ENCODE measurements at places on chromosomes 2 and 18. TPM values are rescaled to one million over a fixed set of nuclear protein-coding genes. Genes with fewer than 3 reads are reported as not detected.

DNA sequence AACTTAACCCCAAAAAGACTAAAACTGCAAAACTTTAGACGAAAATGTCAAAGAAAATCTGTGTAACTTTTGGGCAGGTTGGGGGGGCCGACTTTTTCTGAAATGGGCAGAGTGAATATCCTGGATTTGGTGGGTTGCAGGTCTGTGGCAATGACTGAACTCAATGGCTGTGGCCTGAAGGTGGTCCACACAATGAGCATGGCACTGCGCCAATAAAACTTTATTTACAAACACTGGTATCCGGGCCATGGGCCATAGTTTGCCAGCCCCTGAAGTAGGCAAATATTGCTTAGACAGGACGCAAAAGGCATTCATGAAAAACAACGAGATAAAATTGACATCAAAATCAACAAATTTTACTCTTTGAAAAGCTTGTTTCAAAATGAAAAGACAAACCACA, 66.2 kb downstream of the RTP5 start:
- no peak overlapping the region for H3K4me3 ChIP-seq
- no peak overlapping the region for H3K27ac ChIP-seq
- peaks cover 16% of the 10 kb centered on the region for H3K4me1 ChIP-seq
- no peak for DNase-seq
- H3K36me3 ChIP-seq = peaks cover 8% of the 10 kb centered on the region
- H3K27me3 ChIP-seq = no peaks in the 10 kb centered on the region

DNA sequence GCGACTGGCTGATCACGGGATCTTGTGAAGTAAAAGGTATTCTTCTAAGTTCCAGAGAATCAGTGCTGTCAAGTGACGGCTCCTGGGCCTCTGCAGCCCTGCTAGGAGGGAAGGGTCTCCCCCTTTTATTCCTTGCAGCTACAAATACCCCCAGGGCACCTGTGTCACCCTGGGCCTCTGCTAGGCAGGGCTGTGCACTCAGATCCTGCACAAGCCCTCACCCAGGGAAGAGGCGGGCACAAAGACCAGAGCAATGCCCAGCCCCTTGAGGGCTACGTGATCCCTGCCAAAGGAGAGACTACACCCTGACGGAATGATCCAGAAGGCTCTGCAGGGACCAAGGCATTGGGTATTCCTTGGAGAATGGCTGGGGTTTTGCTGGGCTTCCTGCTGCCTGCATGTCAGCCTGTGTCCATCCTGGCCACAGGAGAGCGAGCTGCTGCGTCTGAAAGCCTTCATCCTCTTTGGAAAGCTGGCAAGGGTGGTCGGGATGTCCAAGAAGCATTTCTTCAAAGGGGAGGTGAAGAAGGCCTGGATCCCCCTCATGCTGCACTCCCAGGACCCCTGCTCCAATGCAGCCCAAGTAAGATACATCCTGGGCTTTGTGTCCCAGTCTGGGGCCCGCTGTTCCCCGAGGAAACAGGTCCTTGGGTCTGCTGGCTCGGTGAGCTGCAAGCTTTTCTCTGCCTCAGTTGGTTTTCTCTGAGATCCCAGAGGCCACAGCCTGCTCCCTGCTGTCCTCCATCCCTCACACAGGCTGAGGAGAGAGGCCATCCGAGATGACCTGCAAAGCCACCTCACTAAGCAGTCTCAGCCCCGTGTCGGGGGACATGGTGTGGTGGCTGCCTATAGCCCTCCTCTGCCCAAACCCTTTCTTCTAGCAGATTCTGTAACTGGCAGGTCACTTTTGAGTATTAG, 24.9 kb downstream of the HJURP start:
- H3K4me3 ChIP-seq = no peak overlapping the region
- no peak for DNase-seq
- H3K27me3 ChIP-seq = no peaks in the 10 kb centered on the region
- H3K4me1 ChIP-seq = no peaks in the 10 kb centered on the region

Gene SIGLEC15
- not detected for total RNA-seq

Gene SH2D6
- 0.88 TPM for total RNA-seq

GRCh38 chr2:176001281-176001915, 669 bp downstream of the LNPK start:
- H3K27me3 ChIP-seq = no peaks in the 10 kb centered on the region
- H3K4me3 ChIP-seq = peak overlapping the region; percentile 88
- peaks cover 17% of the 10 kb centered on the region for H3K4me1 ChIP-seq
- H3K27ac ChIP-seq = peak overlapping the region; percentile 42

Gene TMEM247
- not detected for total RNA-seq

Gene ZAP70
- total RNA-seq = 167 TPM

Gene DUSP19
- total RNA-seq = 6.0 TPM

- H3K27me3 ChIP-seq = peaks cover 47% of the 10 kb centered on the region
- H3K36me3 ChIP-seq = no peaks in the 10 kb centered on the region
- peak within 1 kb of the TSS; percentile 80 for H3K4me3 ChIP-seq
- peak; percentile 84 for DNase-seq
- H3K4me1 ChIP-seq = peaks cover 15% of the 10 kb centered on the region
These were observed at the start of gene EPAS1 for GRCh38 chr2:46296840-46297545. EPAS1 (plus strand) TSS chr2:46297407; CDS start chr2:46297912, 505 bp downstream.

- no peaks in the 10 kb centered on the region for H3K27me3 ChIP-seq
- no peak overlapping the region for H3K27ac ChIP-seq
- DNase-seq = no peak
- no peak overlapping the region for H3K4me3 ChIP-seq
These were observed 189.9 kb upstream of the NDUFV2 start for GRCh38 chr18:8912348-8913326.

- peaks cover 2% of the 10 kb centered on the region for H3K4me1 ChIP-seq
- no peak for DNase-seq
- H3K27ac ChIP-seq = no peak overlapping the region
- no peak overlapping the region for H3K4me3 ChIP-seq
These were observed 25.2 kb downstream of the CASP8 start for GRCh38 chr2:201285499-201285898.

DNA sequence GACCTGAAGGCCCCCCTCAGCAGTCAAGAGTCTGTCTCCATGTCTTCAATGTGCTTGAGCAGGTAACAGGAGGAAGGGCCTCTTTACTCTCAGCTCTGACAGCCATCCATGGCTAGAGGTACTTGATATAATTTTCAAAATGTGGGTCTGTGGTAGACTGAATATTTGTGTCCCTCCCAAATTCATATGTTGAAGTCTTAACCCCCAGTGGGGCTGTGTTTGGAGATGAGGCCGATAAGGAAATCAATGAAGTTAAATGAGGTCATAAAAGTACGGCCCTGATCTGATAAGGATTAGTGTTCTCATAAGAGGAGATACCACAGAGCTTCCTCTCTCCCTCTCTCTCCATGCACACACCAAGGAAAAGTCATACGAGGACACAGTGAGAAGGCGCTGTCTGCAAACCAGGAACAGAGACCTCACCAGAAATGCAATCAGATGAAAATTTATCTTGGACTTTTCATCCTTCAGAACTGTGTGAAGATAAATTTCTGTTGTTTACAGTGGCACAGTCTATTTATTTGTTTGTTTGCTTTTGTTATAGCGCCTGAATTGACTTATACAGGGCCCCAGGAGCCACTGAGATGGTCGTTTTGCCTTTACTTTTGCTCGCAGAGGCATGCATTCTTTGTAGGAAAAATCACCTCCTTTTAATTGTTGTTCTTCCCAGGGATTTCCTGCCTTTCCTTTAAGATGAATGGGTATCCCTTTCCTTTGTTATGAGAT, 274.8 kb upstream of the TRIB2 start:
- no peak for DNase-seq
- H3K36me3 ChIP-seq = no peaks in the 10 kb centered on the region
- H3K27me3 ChIP-seq = no peaks in the 10 kb centered on the region
- peaks cover 21% of the 10 kb centered on the region for H3K4me1 ChIP-seq
- H3K27ac ChIP-seq = no peak overlapping the region

- H3K36me3 ChIP-seq = no peaks in the 10 kb centered on the region
- no peak overlapping the region for H3K27ac ChIP-seq
- no peaks in the 10 kb centered on the region for H3K27me3 ChIP-seq
- no peak for DNase-seq
- H3K4me1 ChIP-seq = peaks cover 9% of the 10 kb centered on the region
These were observed 308.0 kb upstream of the STON1 start for GRCh38 chr2:48221846-48222516.

DNA sequence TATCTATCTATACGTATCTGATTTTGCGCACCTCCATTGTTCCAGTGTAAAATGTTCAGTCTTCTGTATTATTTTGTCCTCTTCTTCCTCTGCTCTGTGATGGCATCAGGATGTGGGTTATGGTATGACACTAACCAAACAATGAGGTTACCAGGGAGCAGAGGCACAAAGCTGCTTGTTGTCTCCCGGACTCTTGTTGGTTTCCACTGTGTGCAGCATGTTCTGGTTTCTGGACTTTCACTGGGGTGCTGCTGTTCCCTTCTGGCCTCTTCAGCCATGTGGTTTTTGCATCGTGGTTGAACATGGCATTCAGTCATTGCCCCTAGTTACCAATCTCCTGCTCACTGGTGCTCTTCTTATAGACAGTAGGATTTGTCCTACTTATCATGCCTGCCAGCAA, 665.9 kb downstream of the CBLN2 start:
- H3K36me3 ChIP-seq = no peaks in the 10 kb centered on the region
- H3K4me3 ChIP-seq = no peak overlapping the region
- no peaks in the 10 kb centered on the region for H3K4me1 ChIP-seq
- no peak overlapping the region for H3K27ac ChIP-seq
- no peak for DNase-seq
- no peaks in the 10 kb centered on the region for H3K27me3 ChIP-seq

GRCh38 chr2:107621186-107622165, 205.2 kb upstream of the RGPD4 start:
- no peak overlapping the region for H3K27ac ChIP-seq
- no peaks in the 10 kb centered on the region for H3K4me1 ChIP-seq
- no peaks in the 10 kb centered on the region for H3K27me3 ChIP-seq
- no peaks in the 10 kb centered on the region for H3K36me3 ChIP-seq

DNA sequence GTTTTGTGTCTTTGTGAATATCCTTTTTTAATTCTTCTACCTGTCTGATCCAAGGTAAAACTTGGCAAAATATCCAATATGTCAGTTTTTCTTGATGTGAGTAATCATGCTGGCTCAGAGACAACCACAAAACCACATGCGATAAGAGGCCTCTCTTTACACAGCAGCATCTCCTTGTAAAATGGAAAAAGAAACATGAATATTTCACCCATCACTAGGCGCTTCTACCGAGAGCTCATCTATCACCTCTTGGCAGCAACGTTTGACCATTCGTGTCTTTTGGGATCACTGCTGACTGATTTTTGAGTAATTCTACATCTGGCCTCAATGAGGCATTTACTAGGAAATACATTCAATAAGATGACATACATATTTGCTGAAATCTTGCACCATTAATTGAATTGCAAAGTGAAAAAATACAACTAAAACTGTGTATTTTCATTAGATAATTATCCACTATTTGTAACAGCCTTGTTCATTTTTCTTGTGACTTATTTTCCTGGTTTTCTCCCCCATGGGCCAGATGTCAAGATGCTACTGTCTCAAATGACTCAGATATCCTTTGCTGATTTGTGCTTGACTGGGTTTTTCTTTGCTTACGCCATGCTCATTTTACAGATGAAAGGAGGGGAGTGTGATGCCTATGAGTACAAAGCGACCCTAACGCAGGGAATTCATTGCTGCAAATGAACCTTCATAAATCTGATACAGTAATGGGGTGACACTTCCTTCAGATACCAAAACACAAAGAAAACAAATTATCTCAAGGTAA, 467.5 kb downstream of the FBXO15 start:
- no peak overlapping the region for H3K27ac ChIP-seq
- no peak for DNase-seq
- no peaks in the 10 kb centered on the region for H3K4me1 ChIP-seq
- no peak overlapping the region for H3K4me3 ChIP-seq

DNA sequence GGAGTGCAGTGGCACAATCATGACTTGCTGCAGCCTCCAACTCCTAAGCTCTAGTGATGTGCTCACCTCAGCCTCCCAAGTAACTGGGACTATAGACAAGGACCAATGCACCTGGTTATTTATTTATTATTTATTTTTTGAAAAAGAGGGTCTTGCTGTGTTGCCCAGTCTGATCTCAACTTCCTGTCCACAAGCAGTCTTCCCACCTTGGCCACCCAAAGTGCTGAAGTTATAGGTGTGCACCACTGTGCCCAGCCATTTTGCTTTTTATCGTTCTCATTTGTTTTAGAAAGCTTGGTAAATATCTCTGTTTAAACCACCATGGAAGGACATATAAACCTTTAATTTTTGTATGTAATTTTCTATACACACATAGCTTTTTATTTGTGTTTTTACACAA, 74.2 kb downstream of the SMCHD1 start:
- no peak overlapping the region for H3K27ac ChIP-seq
- no peak for DNase-seq
- peaks cover 50% of the 10 kb centered on the region for H3K36me3 ChIP-seq
- no peak overlapping the region for H3K4me3 ChIP-seq
- peaks cover 14% of the 10 kb centered on the region for H3K4me1 ChIP-seq
- H3K27me3 ChIP-seq = no peaks in the 10 kb centered on the region

- no peaks in the 10 kb centered on the region for H3K27me3 ChIP-seq
- DNase-seq = no peak
- H3K4me1 ChIP-seq = no peaks in the 10 kb centered on the region
These were observed 976.8 kb upstream of the CRIM1 start for GRCh38 chr2:35378791-35379190.

DNA sequence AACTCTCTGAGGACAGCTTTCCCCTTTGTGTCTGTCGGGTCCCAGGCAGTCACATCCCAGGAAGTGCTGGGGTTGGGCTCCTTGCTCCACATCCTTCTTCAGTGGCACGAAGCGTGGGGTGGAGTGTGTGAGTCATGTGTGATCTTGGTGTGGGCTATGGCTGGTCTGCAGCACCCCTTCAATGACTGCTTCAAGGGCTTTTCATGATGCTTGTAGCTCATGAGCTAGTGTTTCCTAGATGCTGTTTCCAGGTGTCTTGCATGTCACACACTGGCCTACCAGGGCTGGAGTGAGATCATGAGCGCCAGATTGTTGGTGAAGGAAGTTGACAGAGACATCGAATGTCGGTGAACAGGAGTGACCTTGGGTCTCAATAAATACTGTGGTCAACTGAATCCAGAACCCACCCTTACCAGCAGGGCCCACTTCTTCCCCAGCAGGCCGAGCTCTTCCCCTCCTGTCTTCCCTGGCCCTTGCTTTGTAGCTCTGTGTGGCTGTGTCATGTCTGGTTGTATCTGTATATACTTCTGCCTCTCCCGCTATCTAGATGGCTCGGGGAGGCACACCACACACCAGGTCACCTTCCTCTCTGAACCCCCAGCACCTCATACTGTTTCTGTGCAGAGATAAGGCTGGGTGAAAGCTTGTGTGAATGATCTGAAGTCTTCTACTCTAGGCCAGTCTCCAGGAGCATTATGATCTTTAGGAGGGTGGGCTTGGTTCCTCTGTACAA, 3.8 kb downstream of the C2orf92 start:
- H3K27me3 ChIP-seq = no peaks in the 10 kb centered on the region
- peak overlapping the region; percentile 89 for H3K27ac ChIP-seq
- no peak overlapping the region for H3K4me3 ChIP-seq
- H3K4me1 ChIP-seq = peaks cover 31% of the 10 kb centered on the region
- peaks cover 2% of the 10 kb centered on the region for H3K36me3 ChIP-seq
- DNase-seq = peak; percentile 57

GRCh38 chr2:240889601-240890560, 6.1 kb downstream of the MAB21L4 start:
- no peak for DNase-seq
- H3K27ac ChIP-seq = no peak overlapping the region
- H3K36me3 ChIP-seq = no peaks in the 10 kb centered on the region

GRCh38 chr2:170323743-170324142, 145.8 kb downstream of the MYO3B start:
- H3K4me1 ChIP-seq = no peaks in the 10 kb centered on the region
- H3K4me3 ChIP-seq = no peak overlapping the region
- no peak for DNase-seq
- H3K27ac ChIP-seq = no peak overlapping the region

- peaks cover 2% of the 10 kb centered on the region for H3K36me3 ChIP-seq
- H3K27ac ChIP-seq = no peak overlapping the region
- no peak overlapping the region for H3K4me3 ChIP-seq
- no peak for DNase-seq
- H3K4me1 ChIP-seq = no peaks in the 10 kb centered on the region
- H3K27me3 ChIP-seq = no peaks in the 10 kb centered on the region
These were observed 201.9 kb upstream of the NT5C1B start for GRCh38 chr2:18791172-18791797.
